Fibroblast of lung (primary cell): ENCODE measurements at places on chromosomes 2 and 18. TPM values are rescaled to one million over a fixed set of nuclear protein-coding genes. Genes with fewer than 3 reads are reported as not detected.
A peak's percentile ranks its signal among the peaks of the same experiment; 100 is the strongest.

DNA sequence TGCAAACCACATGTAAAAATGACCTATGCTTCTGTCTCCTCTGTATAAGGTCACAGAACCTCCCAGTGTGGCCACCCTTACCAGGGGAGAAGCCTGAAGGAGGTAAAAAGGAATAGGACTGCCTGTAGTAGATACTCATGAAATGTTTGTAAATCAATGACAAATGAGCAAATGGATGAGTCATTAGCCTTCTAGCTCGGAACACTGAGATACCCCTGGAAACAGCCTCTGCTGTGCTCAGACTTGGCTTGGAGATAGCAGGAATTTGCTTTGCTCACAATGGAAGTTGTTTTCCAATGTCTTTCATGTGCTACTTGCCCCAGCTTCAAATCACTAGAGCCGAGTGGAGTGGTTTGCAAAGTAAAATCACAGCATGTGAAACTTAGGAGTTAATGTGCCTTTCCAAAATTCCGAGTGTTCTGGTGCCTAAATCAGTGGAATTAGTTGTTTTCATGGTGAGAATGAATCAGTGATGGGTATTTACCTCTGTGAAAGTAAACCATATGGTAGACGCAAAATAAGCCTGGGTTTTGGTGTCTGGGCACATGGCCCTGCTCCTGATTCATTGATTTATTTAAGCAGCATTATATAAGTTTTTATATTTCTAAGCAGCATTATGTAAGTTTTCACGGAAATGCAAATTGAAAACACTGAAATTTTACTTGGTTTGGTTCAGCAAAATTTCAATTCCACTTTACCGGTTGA is 154.0 kb upstream of the MAP3K20 start:
- DNase-seq = peak; percentile 78
- H3K27me3 ChIP-seq = peaks cover 5% of the 10 kb centered on the region
- no peaks in the 10 kb centered on the region for H3K36me3 ChIP-seq
- H3K4me1 ChIP-seq = no peaks in the 10 kb centered on the region

DNA sequence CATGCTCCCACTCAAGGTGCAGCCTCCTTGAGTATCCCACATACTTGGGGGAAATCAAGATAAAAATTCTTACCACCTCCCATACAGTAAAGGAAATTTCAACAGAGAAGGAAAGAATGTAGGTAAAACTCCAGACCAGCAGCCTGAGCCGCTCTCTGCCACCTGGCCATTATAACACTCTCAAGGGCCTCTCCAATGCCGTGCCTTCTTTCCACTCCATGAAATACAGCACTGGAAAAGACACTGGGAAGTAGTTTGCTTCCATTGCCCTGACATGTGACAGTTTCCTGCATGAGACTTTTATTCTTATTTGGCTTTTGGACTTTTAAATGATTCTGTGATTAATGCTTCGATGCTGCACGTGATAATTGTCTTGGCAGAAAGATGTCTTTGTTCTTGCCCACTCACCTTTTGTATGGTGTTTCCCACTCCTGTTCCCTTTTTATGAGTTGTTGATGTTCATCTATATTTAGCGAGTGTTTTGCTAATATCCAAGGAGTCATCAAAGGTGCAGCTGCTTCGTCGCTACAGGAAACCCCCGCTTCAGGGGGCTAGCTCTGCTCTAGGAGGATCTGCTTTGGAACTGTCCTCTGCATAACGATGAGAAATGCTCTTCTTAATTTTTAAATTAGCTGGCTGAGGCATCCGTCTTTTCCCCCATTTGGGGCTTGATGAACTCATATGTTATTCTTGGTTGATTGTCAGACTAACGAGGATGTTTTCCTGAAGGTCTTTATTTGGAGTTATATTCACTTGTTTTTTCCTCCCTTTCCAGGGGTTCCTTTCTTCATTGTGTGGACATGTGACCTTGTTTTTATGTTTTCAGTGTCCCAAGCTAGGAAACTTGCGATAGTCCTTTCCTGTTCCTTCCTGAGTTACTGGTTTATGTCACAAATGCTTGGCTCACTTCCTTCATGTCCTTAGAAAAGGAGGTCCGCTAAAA is 179.4 kb downstream of the TXNL1 start:
- H3K36me3 ChIP-seq = no peaks in the 10 kb centered on the region
- no peak overlapping the region for H3K4me3 ChIP-seq
- H3K27ac ChIP-seq = no peak overlapping the region
- no peak for DNase-seq
- no peaks in the 10 kb centered on the region for H3K27me3 ChIP-seq

- H3K36me3 ChIP-seq = no peaks in the 10 kb centered on the region
- H3K27ac ChIP-seq = peak overlapping the region; percentile 63
- DNase-seq = no peak
- no peaks in the 10 kb centered on the region for H3K27me3 ChIP-seq
- peaks cover 4% of the 10 kb centered on the region for H3K4me1 ChIP-seq
These were observed 708 bp upstream of the RPIA start for GRCh38 chr2:88690591-88691338.

Gene ROCK1
- 39.5 and 55.2 TPM in 2 replicates for total RNA-seq

- H3K27me3 ChIP-seq = no peaks in the 10 kb centered on the region
- no peaks in the 10 kb centered on the region for H3K36me3 ChIP-seq
These were observed 296.2 kb upstream of the SPRED2 start for GRCh38 chr2:65728477-65729180.

GRCh38 chr2:29016504-29016903 is 35.4 kb downstream of the TOGARAM2 start:
- H3K27me3 ChIP-seq = peaks cover 3% of the 10 kb centered on the region
- no peaks in the 10 kb centered on the region for H3K4me1 ChIP-seq
- no peak overlapping the region for H3K4me3 ChIP-seq
- H3K27ac ChIP-seq = no peak overlapping the region

DNA sequence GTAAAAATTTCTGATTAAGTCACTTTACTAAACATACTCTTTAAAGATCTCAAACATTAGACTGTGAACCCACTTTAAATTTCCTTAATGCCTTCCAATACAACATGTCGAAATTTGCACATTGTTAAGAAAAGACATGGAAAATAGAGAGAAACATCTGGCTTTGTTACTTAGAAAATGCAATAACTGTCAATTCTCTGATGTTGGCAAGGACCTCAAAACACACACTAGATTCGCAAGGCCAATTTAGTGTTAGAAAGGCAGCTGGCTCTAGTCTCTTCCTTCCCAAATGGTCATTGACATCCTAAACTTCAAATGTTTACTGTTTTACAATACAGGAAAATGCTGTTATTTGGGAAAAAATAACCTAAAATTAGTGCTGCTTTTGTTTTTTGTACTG is 110.6 kb downstream of the UPP2 start:
- H3K36me3 ChIP-seq = no peaks in the 10 kb centered on the region
- DNase-seq = no peak
- no peaks in the 10 kb centered on the region for H3K27me3 ChIP-seq
- no peaks in the 10 kb centered on the region for H3K4me1 ChIP-seq
- no peak overlapping the region for H3K4me3 ChIP-seq
- no peak overlapping the region for H3K27ac ChIP-seq

Gene MAP3K19
- total RNA-seq = not detected in 2 replicates

DNA sequence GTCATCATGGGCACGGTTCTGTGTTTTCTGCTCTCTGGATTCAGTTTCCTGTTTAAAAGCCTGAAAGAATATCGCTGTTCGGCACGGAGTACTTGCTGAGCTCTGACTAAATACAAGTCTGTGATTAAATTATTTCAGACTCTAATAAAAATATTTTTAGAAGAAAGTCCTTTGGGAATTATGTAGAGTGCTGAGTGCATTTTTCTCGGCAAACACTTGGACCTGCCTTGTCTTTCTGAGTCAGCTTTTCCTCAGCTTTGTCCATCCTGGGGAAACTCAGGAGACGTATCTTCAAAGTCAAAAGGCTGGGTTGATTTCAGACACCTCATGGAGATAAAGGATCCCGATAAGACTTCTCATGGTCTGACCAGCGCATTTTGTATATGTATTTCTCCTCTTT is 45.9 kb downstream of the IL1R2 start:
- no peaks in the 10 kb centered on the region for H3K36me3 ChIP-seq
- H3K27ac ChIP-seq = peak overlapping the region; percentile 63

GRCh38 chr18:50955253-50955652 is 12.6 kb upstream of the ELAC1 start:
- no peak overlapping the region for H3K4me3 ChIP-seq
- peaks cover 3% of the 10 kb centered on the region for H3K27me3 ChIP-seq
- no peak overlapping the region for H3K27ac ChIP-seq
- DNase-seq = no peak

GRCh38 chr2:128365217-128365905 is 46.7 kb upstream of the HS6ST1 start:
- H3K27me3 ChIP-seq = no peaks in the 10 kb centered on the region
- peaks cover 6% of the 10 kb centered on the region for H3K4me1 ChIP-seq
- no peaks in the 10 kb centered on the region for H3K36me3 ChIP-seq

- H3K4me1 ChIP-seq = no peaks in the 10 kb centered on the region
- no peaks in the 10 kb centered on the region for H3K27me3 ChIP-seq
- no peaks in the 10 kb centered on the region for H3K36me3 ChIP-seq
- no peak for DNase-seq
- H3K4me3 ChIP-seq = no peak overlapping the region
- no peak overlapping the region for H3K27ac ChIP-seq
These were observed 304.8 kb downstream of the ALK start for GRCh38 chr2:29616569-29616968.

Gene EML6
- total RNA-seq = 0.26 and 1.3 TPM in 2 replicates

DNA sequence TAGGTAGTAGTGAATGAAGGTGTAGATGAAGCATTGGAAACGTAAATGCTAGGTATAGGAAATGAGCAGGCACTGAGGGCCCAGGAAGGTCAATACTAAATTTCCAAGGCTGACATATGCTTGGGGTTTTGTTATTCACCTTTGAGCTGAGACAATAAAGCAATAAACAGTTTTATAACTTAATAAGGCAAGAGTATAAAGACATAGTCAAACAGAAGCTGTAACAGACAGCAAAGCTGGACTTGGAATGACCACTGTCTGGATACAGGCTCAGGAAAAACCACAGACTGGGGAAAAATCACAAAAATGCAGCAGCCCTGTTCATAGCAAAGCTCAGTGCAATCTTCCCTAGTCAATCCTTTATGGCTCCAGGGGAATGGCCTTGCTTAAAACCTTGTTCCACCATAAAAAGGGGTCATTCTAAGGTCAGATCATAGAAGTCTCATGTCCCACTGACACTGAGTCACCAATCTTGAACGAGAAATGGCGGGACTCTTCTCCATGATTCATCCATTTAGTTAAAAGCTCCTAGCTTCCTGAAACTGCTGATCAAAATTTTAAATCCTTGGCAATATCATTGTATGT is 493.3 kb downstream of the CMPK2 start:
- H3K27me3 ChIP-seq = no peaks in the 10 kb centered on the region
- peak; percentile 16 for DNase-seq
- H3K27ac ChIP-seq = no peak overlapping the region
- no peak overlapping the region for H3K4me3 ChIP-seq
- no peaks in the 10 kb centered on the region for H3K36me3 ChIP-seq

Gene TEX261
- 20.5 and 33.0 TPM in 2 replicates for total RNA-seq

Gene BUB1
- 3.9 and 11.2 TPM in 2 replicates for total RNA-seq

Gene SCYGR2
- not detected in 2 replicates for total RNA-seq

DNA sequence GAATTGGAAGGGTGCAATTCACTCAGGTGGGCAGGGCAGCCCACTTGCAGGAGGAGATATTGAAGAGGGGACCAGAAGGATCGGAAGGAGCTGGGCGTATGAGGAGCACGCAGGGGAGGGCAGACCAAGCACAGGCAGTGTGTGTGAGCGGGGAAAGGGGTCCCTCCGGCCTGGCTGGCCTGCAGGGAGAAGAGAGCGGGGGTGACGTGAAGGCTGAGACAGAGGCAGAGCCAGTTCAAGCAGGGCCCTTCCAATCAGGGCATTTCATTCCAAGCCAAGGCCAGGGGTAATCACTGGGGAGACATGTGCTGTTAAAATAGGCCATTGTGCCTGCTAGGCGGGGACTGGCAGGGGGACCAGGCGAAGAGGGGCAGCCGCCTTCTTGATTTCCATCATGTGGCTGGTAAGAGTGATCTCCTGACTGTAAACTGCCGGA is 62.2 kb downstream of the ACKR3 start:
- no peak overlapping the region for H3K4me3 ChIP-seq
- no peaks in the 10 kb centered on the region for H3K36me3 ChIP-seq
- DNase-seq = no peak
- H3K27me3 ChIP-seq = no peaks in the 10 kb centered on the region

DNA sequence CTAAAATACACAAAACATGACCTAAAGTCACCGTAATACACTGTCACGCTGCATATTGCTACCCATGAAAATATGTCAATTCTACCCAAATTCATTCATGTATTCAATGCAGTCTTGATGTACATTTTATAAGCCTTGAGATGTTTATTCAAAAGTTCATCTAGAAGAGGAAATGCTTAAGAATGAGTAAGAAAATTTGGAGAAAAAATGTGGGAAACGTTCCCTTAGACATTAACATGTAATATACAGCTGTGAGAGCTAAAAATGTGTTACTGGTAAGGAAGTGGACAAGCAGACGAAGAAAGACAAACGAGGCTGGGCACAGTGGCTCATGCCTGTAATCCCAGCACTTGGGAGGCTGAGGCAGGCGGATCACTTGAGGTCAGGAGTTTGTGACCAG is 37.3 kb downstream of the THAP4 start:
- no peak overlapping the region for H3K27ac ChIP-seq
- H3K4me3 ChIP-seq = no peak overlapping the region
- H3K4me1 ChIP-seq = no peaks in the 10 kb centered on the region
- no peaks in the 10 kb centered on the region for H3K27me3 ChIP-seq

- H3K27ac ChIP-seq = no peak overlapping the region
- no peak for DNase-seq
- no peaks in the 10 kb centered on the region for H3K4me1 ChIP-seq
- no peak overlapping the region for H3K4me3 ChIP-seq
- H3K27me3 ChIP-seq = no peaks in the 10 kb centered on the region
These were observed 36.0 kb downstream of the SERTAD2 start for GRCh38 chr2:64617631-64618151.

DNA sequence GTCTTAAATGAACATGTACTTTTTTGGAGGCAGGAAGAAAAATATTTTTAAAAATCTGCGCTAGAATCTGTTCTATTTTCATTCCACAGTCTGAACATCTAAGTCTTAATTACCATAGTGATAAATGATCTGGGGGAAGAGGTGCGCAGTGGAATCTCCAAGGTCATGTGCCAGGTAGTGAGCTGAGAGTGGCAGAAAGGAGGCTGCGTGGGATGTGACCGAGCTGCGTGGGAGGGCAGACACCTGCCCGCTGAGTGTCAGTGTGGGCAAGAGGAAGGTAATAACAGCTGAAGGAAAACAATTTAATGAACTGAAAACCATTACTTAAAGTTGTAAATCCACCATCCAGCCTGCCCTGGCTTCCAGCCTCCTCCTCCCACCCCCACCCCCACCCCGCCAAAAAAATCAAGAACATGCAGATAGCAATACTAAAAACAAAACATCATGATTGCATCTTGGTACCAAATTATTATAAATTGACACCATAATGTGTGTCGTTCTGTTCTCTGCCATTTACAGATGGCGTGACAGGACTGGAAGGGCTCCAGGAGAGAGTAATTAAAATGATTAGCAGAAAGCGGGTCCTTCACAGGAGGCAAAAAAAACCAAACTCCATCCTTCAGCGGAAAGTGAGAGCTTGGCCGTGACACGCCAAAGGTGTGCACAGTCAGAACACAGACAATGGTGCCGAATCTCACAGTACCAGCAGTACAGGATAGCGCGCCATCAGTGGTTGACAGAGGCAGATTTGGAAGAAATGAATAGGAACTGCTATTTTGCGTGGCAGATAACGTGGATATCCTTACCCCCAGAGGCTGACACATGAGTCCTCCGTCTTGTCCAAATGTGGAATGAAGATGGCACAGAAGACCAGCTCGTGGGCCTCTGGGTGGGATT is 11.4 kb upstream of the DTNB start:
- H3K4me3 ChIP-seq = no peak overlapping the region
- no peak for DNase-seq
- no peaks in the 10 kb centered on the region for H3K27me3 ChIP-seq
- no peaks in the 10 kb centered on the region for H3K36me3 ChIP-seq
- no peak overlapping the region for H3K27ac ChIP-seq
